Kidney glomerular epithelial cell (primary cell): ENCODE measurements at places on chromosomes 5 and 9.

DNA sequence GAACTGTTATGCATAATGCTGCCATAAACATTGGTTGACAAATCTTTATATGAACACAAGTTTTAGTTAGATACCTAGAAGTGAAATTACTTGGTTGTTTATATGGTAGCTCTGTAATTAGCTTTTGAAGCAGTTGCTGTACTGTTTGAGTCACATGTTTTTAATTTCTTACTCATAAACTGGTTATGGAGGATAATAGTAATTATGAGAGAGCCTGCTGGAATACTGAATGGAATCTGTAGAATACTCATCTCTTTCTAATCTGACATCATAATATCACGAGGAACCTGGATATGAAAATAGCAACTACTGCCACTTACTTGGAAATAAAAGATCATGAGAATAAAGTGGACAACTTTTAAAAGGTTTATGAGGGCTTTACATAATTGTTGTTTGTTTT, 509.2 kb downstream of the CETN3 start:
- no peak for DNase-seq

- no peak for DNase-seq
Measured at GRCh38 chr9:85534340-85534739, 207.4 kb downstream of the AGTPBP1 start.

DNA sequence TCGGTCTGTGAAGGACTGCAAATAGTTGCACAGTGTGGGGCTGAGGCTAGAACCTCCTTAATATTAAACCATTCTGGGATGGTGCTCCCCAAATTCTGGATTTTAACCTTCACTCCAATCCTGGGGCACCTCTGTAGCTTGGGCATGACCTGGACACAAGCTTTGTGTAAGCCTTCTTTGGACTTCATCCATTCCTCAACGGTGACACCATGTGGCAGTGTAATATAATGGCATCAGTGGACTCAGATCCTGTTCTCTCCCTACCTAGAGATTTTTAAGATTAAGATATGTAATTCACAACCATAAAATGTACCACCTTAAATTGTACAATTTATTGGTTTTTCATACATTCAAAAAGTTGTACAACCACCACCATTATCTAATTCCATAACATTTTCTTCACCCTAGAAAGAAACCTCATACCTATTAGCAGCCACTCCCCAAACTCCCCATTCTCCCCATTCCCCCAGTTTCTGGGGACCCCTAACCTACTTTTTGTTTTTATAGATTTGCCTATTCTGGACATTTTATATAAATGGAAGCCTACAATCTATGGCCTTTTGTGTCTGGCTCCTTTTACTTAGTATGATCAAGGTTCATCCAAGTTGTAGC, 4.8 kb upstream of the PLGRKT start:
- DNase-seq: peak; percentile 27

- DNase-seq: no peak
Measured at GRCh38 chr5:65461490-65461889, 20.2 kb downstream of the ADAMTS6 start.

- DNase-seq: no peak
Measured at GRCh38 chr5:6543830-6544560, 88.8 kb downstream of the NSUN2 start.

GRCh38 chr9:70534061-70534460, 119.6 kb upstream of the KLF9 start:
- no peak for DNase-seq

DNA sequence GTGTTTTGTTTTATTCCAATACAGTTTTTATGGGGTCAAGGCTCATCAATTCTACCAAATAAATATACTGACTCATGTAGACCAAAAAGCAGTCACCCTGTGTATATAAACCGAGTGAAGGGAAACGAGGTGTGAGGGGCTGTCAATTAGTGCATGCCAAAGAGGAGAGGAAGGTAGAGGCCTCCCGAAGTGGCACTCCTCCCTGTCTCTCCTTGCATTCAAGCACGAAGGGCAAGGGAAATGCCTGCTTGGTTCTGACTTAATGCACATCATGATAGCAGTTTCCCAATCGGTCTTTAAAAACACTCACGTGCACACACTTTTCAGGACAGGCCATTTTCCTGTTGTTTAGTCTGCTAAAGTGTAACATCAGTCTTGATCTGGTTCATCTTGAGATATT, 125.6 kb upstream of the SLCO6A1 start:
- peak; percentile 26 for DNase-seq

- DNase-seq: no peak
Measured at GRCh38 chr5:100423330-100423729, 111.8 kb upstream of the FAM174A start.

- DNase-seq: no peak
Measured at GRCh38 chr9:127562279-127562796, 49.7 kb upstream of the STXBP1 start.

DNA sequence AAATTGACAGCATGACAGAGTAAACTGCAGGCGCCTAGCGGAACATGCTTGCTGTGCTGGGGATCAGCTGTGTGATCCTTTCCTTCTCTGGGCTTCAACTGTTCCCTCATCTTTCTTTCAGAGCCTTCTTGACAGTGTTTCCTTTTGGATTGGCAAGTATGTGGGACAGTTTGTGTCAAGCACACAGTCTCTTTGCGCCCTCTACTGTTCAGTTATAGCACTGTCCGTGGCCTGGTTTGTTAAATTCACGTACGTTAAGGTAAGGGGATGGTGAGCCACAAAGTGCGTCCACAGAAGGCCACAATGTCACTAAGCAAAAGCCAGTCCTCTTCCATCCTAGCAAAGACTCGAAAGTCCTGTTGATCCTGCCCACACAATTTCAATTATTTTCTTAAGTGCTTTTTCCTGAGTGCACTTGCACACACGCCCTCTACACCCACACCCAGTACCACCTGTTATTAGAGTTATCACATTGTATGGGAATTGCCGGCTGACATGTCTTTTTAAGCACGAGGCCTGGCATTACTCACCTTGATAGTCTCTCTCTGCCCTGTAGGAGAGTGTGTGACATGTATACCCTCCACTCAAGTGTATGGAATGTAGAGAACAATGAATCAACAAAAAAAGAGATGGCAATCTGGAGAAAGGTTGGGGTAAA, 22.5 kb upstream of the PTPN3 start:
- DNase-seq: peak; percentile 63

- no peak for DNase-seq
Measured at GRCh38 chr9:80632041-80632440, 1057.3 kb downstream of the TLE1 start.

GRCh38 chr9:5025416-5025815, 40.3 kb downstream of the JAK2 start:
- no peak for DNase-seq

DNA sequence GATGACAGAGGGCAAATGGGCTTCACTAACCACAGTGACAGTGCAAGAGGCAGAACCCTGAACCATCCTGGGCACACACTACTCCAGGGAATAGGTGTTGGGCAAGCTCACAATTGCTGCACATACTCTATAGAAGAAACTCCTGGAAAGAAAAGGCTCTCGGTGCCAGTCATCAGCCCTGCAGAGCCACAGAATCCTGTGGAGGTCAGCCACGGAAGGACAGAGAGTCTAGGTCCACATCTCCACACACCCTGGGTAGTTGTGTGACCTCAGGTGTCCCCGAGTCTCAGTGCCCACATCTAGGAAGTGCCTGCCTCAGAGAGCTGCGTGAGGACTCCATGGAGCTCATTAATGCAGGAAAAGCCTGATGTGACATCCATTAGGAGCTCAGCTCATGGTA, 16.0 kb upstream of the ANGPTL2 start:
- DNase-seq: no peak

GRCh38 chr9:108400297-108400696, 455.5 kb downstream of the ACTL7B start:
- peak; percentile 10 for DNase-seq

DNA sequence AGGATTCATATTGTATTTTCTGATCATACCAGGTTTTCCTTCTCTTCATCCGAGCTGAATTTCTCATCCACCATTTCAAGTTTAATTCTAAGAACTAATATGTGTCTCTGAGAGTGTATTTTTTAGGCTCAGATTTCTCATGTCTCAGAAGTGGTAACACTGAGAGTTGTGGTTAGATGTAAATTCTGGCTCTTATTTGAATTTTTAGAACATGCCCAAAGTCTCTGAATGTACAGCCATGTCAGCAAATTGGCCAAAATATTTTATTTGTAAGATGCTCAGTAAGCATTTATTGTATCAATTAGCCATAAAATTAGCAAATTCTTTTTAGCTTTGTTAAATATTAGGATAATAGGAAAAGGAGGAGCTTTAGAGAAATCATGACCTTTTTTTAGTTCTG, 16.6 kb downstream of the SV2C start:
- DNase-seq: no peak

DNA sequence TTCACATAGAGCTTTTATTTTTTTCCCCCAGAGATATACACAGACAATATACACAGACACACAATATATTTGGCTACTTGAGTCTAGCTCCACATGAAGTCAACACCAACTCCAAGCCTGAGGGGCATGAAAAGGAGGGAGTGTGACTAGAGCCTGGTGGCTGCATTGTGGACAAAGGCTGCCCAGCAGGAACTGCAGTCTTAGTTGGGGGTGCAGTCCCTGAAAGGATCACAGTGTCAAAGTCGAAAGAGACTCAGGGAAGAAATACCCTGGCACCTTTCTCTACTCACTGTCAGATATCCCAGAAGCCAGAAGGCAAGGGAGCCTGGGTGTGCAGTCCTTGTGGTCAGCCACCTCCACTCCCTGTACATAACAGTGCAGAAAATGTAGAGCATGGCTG, 231.6 kb upstream of the RPS23 start:
- DNase-seq: no peak

DNA sequence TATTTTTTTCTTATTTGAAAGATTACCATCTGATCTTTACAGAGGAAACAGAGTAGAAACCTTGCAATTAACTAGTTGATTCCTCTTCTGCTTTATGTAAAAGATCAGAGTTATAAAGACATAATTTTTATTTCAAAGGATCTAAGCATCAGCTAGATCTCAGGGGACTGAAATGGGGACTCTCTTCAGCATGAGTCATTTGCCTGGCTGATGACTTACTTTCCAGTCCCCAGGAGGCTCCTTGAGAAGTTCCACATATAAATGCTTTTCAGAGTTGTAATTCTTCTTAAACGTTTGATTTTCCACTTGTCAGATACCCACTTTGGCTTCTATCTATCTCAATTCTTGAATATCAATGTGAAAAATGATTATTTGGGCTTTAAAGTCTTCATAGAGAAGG, 389.4 kb downstream of the RAB3C start:
- DNase-seq: no peak

GRCh38 chr9:34582787-34583186, 6.7 kb downstream of the CNTFR start:
- DNase-seq: no peak

GRCh38 chr5:148290271-148291195, 21.7 kb upstream of the SPINK7 start:
- peak; percentile 9 for DNase-seq

DNA sequence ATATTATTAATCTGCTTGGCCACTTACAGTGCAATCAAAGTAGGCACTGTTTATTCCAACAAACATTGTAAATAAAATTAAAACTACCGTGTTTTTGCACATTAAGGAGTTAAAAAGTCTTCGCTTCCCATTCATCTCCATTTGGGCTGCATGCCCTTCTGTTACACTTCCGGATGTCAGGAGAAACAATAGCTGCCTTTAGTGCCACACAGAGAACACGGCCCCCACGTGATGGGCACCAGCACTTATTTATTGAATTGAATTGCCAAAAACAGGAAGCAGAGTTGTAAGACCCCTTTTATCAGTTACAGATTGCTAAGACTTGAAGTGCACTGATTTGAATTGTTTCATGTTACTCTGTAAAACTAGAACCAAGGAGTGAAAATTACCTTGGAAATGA, 80.4 kb downstream of the LHFPL2 start:
- DNase-seq: no peak

GRCh38 chr9:545480-545879, 296.0 kb upstream of the DMRT1 start:
- DNase-seq: no peak

DNA sequence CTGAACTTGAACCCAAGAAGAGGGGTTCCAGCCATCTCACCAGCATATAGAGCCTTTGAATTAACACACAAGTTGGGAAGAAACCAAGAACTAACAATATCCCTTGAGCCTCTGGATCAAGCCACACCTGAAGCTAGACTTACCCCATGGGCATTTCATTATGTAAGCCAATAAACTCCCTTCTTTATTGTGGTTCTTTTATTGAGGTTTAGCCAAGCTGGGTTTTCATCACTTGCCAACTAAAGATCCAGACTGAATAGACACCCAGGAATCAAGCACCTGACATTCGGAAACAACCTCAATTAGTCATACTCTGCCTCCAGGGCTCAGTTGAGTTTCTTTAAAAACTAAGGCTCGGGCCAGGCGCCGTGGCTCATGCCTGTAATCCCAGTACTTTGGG, 226.7 kb downstream of the AGTPBP1 start:
- DNase-seq: no peak

DNA sequence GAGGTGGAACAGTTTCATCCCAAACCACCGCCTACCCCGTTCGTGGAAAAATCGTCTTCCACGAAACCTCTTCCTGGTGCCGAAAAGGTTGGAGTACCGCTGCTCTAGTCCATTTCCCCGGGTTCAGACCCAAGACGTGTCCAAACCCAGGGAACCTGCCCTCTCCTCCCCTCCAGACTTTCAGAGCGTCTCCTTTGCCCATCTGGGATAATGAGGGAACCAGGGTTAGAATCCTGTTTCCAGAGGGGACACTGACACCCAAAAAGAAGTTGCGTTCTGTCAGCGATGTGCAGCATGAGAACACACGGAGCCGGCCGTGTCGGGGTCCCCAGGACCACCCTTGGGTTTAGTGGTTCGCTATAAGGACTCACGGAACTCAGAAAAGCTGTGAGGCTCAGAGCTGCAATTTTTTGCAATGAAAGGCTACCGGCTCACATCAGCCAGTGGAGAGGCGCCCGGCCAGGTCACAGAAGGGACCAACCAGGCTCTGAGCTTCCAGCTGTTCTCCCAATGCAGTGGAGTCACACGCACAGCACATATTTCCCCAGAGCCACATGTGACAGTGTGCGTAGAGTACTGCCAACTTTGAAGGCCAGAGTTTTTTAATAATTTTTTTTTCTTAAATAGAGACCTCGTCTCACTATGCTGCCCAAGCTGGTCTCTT, 19.4 kb downstream of the LAMC3 start:
- no peak for DNase-seq

GRCh38 chr5:163943546-163943945, 438.1 kb downstream of the MAT2B start:
- DNase-seq: no peak

DNA sequence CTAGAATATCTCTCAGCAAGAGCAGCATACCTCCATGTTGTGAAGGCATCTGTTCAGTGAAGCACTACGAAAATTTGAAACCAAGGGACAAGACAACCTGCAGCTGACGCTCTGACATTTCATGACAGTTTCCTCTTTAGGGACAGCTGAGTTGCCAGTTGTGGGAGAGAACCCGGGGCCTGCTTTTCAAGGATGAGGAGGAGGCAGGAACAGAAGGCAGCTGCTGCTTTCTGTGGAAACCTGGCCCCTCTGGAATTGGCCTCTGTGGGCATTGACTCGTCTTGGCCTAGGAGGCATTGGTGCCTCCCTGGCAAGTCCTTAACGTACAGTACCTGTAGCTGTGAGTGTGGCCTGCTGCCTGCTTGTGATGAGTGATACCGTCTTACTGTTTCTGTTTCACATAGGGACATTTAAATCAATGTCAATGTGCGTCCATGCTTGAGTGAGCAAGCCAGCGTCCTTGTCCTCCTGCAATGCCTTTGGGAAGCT, 21.6 kb downstream of the SLC46A2 start:
- no peak for DNase-seq
